Mesenteric fat pad (tissue), 1 donor: ENCODE measurements at places on chromosomes 16 and 17. TPM values are rescaled to one million over a fixed set of nuclear protein-coding genes. Genes with fewer than 3 reads are reported as not detected.

PRCD gene
- total RNA-seq, result 5.4 TPM

P2RX5 gene
- total RNA-seq, result 0.29 TPM

DLX3 gene
- 0.48 TPM for total RNA-seq

GPR142 gene
- not detected for total RNA-seq

BAIAP3 gene
- total RNA-seq, result 1.3 TPM

CCL8 gene
- total RNA-seq, result 2.1 TPM

GNGT2 gene
- 1.5 TPM for total RNA-seq

ABI3 gene
- 12.5 TPM for total RNA-seq

DNA sequence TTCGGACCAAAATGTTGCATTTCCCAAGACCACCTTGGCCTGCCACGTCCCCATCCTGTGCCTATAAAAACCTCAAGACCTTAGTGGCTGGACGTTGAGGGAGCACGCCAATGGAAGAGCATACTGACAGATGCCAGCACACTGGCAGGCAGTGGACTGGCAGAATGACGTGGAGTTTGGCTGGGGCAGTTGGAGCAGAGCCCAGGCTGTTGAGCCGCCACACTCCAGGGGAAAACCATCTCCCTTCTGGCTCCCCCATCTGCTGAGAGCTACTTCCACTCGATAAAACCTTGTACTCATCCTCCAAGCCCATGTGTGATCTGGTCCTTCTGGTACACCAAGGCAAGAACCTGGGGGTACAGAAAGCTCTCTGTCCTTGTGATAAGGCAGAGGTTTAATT, 494.1 kb downstream of the CDH11 start:
- no peak for DNase-seq

GRCh38 chr16:14028202-14028601, 42.9 kb upstream of the MRTFB start:
- DNase-seq, result no peak

GRCh38 chr17:66602659-66603384, 232.1 kb upstream of the CACNG5 start:
- DNase-seq, result no peak

DNA sequence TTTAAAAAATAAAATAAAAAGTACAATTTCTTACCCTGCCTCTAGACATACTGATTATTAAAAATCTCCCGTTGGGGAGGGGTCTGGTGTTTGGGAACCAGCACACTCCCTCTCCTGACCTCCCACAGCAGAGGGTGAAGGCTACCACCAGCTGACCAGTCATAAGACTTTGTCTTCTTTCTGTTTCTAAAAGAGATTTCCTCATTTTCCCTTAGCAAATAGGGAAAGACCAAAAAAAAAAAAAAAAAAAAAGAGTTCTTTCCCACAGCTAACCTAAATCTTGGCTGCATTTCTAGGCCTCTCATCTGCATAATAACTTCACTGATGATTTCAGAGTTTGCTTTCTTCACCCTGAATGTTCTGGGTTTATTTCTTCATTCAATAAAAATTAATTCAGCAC, 30.3 kb downstream of the CDK5RAP3 start:
- no peak for DNase-seq

- no peak for DNase-seq
Observed at GRCh38 chr16:14539631-14540030, 90.4 kb downstream of the PARN start.

DNA sequence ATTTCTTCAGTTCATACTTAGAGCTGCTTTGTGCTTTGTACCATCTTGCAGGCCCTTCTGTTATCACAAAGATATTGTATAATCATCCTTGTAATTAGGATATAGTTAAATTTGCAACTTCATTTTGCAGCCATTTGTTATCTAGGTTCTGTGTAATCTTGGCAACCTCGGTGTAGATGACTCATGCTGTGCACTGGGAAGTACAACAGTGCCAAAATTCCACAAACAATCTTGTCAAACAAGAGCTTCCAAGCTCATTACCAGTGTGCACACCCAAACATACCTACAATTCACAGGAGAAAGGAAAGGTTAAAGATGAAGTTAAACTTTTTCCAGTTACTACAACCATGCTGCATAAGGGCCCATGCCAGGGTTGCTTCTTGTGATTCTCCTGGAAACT, 1231.8 kb downstream of the CDH11 start:
- no peak for DNase-seq

- DNase-seq, result no peak
Observed at GRCh38 chr16:86955136-86955855, 361.9 kb downstream of the C16orf95 start.

DNA sequence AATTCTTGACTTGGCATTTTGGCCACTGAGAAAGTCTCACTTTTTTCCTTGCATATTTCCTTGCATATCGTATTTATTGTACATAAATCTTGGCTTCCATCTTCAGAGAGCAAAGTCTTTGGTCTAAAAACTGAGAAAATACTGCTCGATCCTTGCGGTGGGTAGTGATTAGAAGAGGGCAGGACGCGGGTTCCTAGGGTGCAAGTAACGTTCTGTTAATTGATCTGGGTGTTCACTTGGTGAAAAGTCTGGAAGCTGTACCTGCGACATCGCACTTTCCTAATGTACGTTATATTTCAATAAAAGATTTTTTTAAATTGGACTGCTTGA, 758 bp upstream of the UBALD2 start:
- no peak for DNase-seq

GRCh38 chr17:35147375-35147905, at the start of gene UNC45B:
UNC45B (plus strand) TSS chr17:35147817; CDS start chr17:35148264, 447 bp downstream.
- DNase-seq, result no peak

DNA sequence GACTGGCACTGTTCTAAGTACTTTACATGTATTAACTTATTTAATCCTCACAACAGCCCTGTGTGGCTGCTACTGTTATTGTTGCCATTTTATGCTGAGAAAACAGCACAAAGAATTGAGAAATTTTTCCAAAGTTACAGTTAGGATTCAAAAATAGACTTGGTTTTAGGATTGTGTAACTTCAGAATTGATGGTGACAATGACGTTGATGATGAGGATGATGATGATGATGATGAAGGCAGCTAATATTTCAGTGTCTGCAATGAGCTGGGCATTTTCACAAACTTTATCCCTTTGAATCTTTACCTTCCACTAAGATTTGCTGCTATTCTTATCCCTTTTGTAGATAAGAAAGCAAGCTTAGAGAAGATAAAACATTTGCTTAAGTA, 22.1 kb downstream of the PRKCB start:
- no peak for DNase-seq

- no peak for DNase-seq
Observed at GRCh38 chr17:33964344-33964979, 290.6 kb upstream of the CCL2 start.

- no peak for DNase-seq
Observed at GRCh38 chr17:58956997-58957724, 149.5 kb downstream of the TRIM37 start.

GRCh38 chr17:17481860-17482259, 5.1 kb downstream of the MED9 start:
- DNase-seq, result no peak

- DNase-seq, result peak; percentile 72
Observed at GRCh38 chr17:77831474-77832179, 126.9 kb upstream of the TNRC6C start.

- DNase-seq, result no peak
Observed at GRCh38 chr17:77569846-77570564, 388.5 kb upstream of the TNRC6C start.

DNA sequence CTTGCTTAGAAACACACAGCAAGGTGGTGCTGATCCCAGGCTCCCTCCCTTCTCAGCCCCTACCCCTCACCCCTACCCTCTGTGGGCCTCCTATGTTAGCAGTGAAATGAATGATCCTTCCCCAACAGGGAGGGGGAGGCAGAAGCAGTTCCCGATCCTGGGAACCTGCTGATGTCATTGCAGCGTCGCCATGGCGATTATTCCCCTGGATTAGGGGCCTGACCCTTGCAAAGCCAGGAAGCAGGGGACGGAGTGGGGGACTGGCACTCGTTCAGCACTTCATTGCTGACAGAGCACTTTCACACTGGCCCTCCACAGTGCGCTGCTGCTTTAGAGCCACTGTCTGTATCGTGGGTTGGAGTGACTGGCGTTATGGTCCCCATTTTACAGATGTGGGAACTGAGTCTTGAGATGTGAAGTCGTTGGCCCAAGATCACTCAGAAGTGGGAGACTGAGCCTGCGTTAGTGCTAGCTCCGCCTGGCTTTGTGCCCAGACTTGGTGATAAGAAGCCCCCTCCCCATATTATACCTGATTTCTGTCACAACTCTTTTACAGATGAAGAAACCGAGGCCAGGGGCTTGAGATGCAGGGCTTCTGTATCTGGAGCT, 26.6 kb downstream of the LASP1 start:
- DNase-seq, result no peak

DNA sequence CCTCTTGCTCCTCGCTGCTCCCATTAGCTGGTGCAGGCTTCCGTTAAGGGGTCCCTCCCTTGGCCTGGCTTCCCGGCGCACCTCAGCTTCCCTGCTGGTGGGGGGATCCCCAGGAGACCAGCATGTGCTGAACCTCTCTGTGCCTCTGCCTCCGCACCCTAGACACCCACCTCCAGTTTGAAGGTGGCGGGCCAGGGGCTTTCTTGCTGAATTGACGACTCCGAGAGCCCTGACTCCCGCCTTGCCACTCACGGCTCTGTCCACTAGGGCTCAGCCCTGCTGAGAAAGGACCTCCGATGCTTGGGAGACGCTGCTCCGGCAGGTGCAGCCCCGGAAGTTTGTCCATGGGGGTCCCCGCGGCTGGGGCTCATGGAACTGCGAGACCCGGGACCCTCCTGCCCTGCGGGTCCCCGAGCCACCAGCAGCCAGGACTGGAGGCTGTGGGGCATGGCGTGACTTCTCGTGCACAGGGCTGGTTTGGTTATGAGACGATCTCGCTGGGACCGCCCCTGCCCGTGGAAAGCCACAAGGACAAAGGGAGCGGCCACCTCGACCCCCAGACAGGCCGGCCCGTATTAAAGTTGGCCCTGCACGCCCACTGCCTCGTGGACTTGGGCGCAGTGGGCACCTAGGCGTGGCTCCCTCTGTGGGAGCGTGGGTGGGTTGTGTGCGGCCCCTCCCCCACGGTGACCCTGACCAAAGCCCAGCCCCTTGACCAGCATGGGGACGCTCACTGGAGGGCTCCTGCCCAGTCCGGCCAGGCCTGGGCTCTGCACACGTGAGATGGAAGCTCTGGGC, 8.1 kb downstream of the CHMP6 start:
- DNase-seq, result no peak

DNA sequence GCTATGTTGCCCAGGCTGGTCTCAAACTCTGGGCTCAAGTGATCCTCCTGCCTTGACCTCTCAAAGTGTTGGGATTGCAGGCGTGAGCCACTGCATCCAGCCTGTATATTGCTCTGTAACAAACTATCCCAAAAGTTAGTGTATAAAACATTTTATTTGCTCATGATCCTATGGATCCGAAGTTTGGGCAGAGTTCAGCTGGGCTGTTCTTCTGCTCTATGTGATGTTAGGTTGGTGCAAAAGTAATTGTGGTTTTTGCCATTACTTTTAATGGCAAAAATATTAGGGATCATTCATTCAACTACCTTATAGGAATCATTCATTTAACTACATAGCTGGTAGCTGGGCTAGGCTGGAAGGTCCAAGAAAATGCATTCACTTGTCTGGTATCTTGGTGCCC, 12.8 kb upstream of the WFIKKN2 start:
- no peak for DNase-seq

DNA sequence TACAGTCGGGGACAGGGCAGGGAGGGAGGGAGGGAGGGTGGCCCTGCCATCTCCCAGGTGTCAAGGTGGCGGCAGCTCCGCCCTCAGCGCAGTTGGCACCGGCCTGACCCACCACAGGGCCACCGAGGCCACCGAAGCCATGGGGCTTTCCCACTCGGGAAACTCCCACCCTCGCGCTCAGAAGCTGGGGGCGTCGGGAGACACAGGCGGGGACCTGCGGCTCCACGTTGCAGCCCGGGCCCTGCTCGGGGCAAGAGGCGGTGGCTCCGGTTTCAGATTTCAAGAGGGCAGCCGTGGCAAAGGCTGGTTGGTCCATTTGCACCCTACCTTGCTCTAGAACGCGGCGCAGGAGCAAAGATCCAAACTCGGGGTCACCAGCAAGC, 544 bp downstream of the CYB561 start:
- DNase-seq, result no peak

DNA sequence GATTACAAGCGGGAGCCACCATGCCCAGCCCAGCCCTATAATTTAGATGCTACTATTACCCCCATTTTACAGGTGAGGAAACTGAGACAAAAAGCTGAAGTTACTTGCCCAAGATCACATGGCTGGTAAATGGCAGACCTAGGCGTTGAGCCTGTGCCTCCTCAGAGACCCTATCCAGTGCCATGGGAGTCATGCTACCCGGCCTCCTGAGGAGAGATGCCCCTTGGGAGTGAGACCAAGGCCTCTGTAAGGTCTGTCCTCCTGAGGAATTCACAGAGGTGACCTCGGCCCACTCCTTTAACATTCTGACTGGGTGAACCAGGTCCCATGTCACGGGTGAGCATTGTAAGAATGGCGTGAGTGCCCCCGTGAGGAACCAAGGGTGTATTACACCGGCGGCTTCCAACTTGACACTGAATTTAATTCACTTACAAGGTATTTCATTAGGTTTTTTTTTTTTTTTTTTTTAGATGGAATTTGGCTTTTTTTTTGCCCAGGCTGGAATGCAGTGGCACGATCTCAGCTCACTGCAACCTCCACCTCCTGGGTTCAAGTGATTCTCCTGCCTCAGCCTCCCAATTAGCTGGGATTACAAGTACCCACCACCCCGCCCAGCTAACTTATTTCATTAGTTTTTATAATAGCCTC, 95.7 kb downstream of the ABCC6 start:
- DNase-seq, result no peak

DNA sequence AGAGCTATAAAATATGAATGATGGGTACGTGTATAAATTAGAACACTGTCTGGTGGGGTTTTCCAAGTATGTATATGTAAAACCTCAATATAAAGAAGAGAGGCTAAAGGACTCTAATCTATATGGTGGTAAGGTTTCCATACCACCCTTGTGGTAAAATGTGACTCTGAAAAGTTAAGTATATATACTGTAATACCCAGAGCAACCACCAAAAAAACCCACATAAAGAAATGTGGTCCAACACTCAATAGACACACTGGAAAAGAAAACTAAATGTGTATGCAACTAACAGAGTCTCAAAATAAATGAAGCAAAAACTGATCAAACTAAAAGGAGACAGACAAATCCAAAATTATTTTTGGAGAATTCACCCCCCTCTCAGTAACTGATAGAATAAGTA, 72.2 kb downstream of the XPO6 start:
- no peak for DNase-seq

GRCh38 chr17:31627960-31628359, 231.1 kb downstream of the COPRS start:
- no peak for DNase-seq

- no peak for DNase-seq
Observed at GRCh38 chr16:83404261-83404660, 403.5 kb upstream of the HSBP1 start.

GRCh38 chr17:49343273-49343672, 18.8 kb downstream of the ZNF652 start:
- DNase-seq, result no peak

DNA sequence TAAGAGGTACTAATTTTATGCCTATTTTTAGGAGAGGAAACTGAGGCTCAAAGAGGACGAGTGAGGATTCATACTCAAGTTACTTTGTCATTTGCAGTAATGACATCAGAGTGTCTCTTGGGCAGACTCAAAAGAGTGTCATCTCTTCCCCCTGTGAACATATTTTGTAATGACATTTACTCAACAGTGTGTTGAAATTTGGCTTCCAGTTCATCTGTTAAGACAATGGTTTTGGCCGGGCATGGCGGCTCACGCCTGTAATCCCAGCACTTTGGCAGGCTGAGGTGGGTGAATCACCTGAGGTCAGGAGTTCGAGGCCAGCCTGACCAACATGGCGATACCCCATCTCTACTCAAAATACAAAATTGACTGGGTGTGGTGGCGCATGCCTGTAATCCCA, 28.9 kb downstream of the WFDC1 start:
- DNase-seq, result no peak
